ENCODE measurements at places on chromosomes 1 and 21. TPM values are rescaled to one million over a fixed set of nuclear protein-coding genes. Genes with fewer than 3 reads are reported as not detected.

RIPPLY3 gene
- total RNA-seq = not detected

TMEM39B gene
- 15.6 TPM for total RNA-seq

HAO2 gene
- total RNA-seq = not detected

FMO1 gene
- not detected for total RNA-seq

AKT3 gene
- 87.8 TPM for total RNA-seq

OR2L3 gene
- total RNA-seq = not detected

MROH9 gene
- total RNA-seq = not detected

FHAD1 gene
- total RNA-seq = 0.27 TPM

PADI1 gene
- total RNA-seq = not detected

AMY1C gene
- not detected for total RNA-seq

CLCA4 gene
- total RNA-seq = not detected

ANXA9 gene
- not detected for total RNA-seq

MSTO1 gene
- 23.5 TPM for total RNA-seq

LCA5L gene
- 1.6 TPM for total RNA-seq

FABP3 gene
- total RNA-seq = not detected

AJAP1 gene
- 0.14 TPM for total RNA-seq
